Activated naive CD4-positive, alpha-beta T cell (primary cell): ENCODE measurements at places on chromosomes 3 and 15.

- no peak for DNase-seq
Measured at GRCh38 chr3:149368674-149369497, 8.6 kb downstream of the TM4SF1 start.

DNA sequence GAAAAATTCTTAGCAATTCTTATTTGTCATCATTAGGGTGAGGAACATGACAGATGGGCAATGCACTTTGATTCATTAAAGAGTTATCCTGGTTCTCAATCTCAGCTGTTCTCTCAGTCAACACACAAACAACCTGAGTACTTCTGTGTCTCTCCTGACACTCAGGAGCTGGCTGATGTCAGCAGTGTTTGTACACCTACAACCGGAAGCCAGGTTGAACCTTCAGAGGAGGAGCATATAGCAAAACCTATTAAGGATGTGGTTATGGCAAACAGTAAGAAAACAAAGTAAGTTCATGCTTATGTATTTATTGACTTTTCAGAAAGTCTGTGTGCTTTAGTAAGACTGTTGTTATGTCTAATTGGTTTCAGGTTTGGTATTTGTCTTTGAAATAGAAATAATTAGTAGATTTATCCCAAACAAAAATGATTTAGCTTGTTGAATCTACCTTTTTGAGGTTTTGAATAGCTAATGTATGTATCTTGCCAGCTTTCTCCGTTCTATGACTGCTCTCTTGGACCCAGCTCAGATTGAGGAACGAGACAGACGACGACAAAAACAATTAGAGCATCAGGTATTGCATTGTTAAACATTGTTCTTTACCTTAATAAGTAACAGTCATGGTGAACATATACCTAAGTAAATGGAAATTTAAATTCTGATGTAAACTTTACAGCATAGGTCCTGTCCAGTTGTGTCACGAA lies 36.6 kb downstream of the CCDC66 start:
- DNase-seq = peak; percentile 23

- no peak for DNase-seq
Measured at GRCh38 chr3:129063841-129064482, 3.4 kb downstream of the GP9 start.

DNA sequence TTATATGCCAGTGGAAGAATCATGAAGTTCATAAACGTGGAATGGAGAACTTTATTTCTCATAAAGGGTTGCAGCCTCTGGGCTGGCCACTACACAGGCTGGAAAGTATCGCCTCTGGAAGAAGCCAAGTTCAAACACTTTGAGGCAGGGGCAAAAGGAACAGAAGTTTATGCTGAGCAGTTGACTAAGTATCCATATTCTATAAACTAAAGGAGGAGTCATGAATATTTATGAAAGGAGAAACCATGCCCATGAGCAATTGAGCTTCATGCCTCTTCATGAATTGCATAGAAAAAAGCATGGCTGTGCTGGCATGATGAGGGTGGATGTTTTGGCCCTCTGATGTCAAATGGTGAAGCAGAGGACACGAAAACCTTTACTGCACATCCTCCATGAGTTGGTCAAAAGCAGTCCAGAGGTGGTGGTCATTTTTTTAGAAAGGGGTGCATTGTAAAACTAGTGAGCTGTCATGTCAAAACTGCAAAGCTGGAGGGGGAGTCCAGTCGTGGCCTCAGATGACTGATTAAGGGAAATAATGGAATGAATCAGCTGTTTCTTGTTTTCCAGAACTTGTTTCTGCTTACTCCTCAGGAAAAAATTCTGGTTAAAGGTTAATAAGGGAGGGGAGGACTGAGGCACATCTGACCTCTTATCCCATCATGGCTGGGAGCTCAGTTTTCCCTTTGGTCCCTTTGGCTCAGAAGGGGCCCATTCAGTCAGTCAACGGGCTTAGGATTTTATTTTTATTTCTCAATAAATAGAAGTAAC lies 276.7 kb downstream of the CHL1 start:
- DNase-seq = no peak

DNA sequence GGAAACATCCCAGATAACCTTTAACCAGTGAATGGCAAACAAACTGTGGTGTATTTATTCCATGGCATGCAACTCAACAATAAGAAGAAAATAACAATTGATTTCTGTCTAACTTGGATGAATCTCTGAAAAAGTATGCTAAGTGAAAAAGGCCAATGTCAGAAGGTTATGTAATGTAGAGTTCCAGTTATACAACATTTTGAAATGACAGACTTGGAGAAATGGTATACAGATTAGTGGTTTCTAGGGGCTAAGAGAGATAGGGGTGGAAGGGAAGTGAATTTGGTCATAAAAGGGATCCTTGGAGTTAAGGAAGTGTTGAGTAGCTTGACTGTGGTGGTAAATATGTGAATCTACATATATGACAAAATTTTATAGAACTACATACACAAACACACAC lies 269.4 kb upstream of the SUCLG2 start:
- DNase-seq = no peak

- DNase-seq = no peak
Measured at GRCh38 chr15:78175330-78175729, 26.2 kb downstream of the IDH3A start.

GRCh38 chr15:70323111-70323851 lies 225.6 kb upstream of the TLE3 start:
- no peak for DNase-seq

DNA sequence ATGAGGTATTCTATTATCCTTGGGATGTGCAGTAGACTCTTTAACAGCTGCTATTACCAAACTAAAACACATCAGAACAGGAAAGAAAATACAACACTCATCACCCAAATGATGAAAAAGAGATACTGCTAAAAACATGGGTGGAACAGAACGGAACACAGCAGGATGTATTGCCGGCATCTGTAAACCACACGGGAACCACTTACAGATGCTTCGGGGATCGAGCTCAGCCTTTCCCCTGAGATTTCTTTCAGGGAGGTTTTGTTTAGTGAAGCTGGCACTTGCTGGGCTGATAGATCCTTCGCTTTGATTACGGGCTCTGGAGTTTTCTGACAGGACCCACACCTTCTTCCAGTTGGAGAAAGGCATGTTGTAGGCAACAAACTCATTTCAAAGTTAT lies 182.3 kb upstream of the FAM3D start:
- no peak for DNase-seq

- DNase-seq = no peak
Measured at GRCh38 chr3:73036694-73037591, 24.5 kb upstream of the EBLN2 start.

- DNase-seq = no peak
Measured at GRCh38 chr3:171801738-171802589, 8.3 kb downstream of the PLD1 start.

- DNase-seq = no peak
Measured at GRCh38 chr15:56772868-56773639, 39.7 kb upstream of the ZNF280D start.

DNA sequence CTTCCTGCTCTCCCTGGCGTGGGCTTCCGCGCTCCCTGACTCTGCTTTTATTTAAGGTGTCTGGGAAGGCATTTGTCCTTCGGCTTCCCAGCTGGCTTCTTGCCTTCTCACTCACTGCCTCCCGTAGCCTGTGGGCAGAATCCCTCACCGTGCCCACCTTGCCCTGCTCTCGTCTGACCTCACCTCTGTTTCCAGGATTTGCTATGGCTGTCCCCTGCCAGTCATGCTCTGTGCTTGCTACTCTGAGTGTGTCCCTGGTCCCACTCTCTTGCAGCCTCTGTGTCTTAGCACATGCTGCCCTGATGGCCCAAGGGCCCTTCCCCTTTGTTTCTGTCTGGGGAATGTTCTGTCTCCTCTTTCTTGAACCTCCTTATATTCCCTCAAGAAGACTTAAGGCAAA lies 26.2 kb downstream of the LPP start:
- no peak for DNase-seq

- DNase-seq = no peak
Measured at GRCh38 chr3:180646187-180646790, 33.0 kb downstream of the CCDC39 start.

DNA sequence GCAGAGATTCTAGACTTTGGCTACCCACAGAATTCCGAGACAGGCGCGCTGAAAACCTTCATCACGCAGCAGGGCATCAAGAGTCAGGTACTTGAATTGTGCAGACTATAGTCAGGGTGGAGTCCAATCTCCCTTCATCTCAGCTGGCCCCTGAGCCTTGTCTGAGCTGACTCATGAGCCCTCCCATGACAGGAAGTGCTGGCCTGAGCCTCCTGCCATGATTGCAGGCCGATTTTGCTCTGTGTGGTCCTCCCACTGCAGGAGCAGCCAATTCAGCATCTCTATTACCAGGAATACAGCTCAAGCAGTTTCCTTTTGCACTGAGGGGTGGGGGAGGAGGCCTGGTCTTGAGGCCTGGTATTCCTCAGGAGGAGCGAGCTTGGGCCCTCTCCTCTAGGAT lies 5.5 kb downstream of the AP2M1 start:
- DNase-seq = no peak

DNA sequence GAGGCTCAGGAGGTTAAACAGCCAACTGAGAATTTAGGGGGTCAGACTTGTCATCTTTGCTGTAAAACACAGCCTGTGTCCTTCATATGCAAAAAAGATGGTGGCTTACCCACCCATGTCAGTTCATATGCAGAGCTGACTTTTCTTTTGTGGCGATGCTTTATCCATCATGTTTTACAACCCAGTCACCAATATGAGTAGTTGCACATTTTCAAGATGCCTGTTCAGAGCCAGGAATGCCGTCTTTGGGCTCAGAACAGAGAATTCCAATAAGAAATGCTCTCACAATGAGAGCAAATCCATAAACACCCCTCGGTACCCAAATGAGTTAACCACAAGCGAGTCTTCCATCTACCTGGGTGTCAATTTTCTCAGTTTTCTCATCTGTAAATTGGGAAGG lies 83.6 kb downstream of the TIGIT start:
- DNase-seq = no peak

GRCh38 chr3:37243820-37244748 lies 69.7 kb upstream of the LRRFIP2 start:
- DNase-seq = no peak

DNA sequence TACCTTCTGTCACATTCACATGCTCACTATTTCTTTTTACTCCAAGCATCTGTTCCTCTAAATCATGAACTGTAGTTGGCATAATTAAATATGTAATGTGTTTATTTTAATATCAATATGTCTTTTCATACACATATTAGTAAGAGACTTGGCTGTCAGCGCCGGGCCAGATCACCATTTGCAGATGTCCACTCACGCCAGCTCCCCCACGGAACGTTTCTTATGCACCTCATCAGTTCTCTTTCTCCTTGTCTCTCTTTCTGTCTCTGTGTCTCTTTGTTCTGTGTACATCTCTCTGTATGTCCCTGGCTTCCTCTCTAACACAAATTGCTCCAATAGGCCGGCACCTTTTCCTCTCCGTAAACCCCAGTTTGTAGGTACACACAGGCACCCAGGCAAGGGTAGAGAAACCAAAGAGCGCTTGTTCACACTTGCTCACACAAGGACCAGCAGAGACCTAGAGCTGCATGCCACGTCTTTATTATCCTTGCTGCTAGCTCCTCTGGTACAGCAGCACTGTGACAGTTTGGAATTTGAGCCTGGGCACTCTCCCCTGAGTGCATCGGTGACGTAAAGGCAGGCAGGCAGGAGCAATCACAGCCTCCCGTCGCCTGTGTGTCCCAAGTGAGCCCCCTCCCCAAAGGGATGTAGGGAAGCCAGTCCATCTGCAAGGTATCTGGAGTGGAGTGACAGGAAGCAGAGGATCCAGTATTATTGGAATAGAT lies 40.4 kb downstream of the CACNA1D start:
- no peak for DNase-seq

DNA sequence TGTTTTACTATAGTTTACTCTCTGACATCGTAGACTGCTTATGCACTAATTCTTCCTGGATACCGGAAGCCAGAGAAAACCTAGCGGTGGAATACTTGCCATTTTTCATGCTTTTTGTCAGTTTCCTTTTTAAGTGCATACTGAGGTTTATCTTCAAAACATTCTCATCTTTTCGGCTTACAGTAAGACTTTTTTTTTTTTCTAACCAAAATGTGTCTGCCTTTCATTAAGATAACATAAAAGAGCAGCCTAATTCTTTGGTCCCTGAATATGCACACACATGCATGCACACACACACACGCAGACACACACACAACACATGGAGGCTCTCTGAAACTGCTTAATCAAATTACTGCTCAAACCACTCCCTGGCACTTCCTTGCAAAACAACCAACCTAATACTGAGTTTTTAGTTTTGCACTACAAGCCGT lies 1.3 kb downstream of the ZNF445 start:
- no peak for DNase-seq

DNA sequence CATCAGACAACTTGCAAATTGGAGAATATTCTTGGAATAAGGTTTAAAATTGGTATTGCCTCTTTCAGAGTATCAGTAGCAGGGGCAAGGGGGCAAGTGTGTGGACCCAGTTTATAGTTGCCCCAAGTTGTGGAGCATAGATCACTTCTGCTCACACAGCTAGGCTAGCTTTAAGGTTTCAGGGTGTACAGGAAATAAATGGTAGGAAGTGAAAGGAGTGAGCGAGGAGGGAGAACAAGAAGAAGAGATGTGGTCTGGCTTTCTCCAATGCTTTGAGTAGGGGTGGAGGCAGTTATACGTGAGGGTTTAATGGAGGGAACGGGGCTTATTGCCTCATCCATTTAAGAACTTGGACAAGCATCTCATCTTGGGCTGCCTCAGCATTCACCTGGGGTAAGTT lies 290.0 kb upstream of the CFAP20DC start:
- no peak for DNase-seq

- no peak for DNase-seq
Measured at GRCh38 chr3:122350814-122351418, 25.9 kb downstream of the CSTA start.

- DNase-seq = no peak
Measured at GRCh38 chr3:62951037-62951613, 75.9 kb upstream of the CADPS start.

DNA sequence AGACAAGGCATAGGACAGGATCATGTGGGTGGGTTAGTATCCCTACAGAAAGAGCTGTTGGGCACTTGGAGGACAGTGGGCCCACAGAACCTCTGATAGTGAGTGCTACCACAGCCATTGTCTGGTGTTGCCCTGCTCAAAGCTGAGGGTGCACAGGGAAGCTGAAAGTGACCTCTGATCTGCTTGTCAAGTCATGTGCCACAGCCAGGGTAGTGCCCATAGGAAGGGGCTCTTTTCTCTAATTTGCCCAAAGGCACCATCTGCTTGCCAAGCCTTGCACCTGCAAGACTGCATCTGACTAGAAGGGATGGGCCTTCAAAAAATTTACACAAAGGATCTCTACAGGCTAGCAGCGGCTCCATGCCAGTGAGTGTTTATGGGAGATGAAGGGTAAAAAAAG lies 87.4 kb upstream of the GSK3B start:
- DNase-seq = no peak

DNA sequence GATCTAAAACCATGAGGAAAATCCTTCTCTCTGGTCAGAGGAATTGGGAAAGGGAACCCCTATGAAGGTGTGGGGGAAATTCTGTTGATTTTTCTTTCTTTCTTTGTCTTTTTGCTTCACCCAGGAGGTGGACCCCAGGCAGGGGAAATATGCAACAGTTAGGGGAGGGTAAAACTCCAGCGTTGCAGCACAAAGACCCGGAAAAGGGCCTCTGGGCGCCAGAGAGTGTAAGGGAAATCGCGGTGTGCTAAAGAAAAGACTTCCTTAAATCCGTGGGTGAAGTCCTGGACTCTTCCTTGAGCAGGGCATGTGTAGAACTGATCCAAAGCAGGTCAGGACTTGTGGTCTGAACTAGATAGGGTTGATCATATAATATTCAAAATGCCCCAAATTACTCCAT lies 11.1 kb upstream of the TBC1D21 start:
- DNase-seq = no peak

GRCh38 chr3:34012102-34012461 lies 213.7 kb downstream of the PDCD6IP start:
- no peak for DNase-seq

- DNase-seq = no peak
Measured at GRCh38 chr3:69791919-69792399, 52.7 kb downstream of the MITF start.

GRCh38 chr3:45080824-45081223 lies 54.7 kb downstream of the CLEC3B start:
- no peak for DNase-seq
